ENCODE measurements at places on chromosomes 5 and 9.

DNA sequence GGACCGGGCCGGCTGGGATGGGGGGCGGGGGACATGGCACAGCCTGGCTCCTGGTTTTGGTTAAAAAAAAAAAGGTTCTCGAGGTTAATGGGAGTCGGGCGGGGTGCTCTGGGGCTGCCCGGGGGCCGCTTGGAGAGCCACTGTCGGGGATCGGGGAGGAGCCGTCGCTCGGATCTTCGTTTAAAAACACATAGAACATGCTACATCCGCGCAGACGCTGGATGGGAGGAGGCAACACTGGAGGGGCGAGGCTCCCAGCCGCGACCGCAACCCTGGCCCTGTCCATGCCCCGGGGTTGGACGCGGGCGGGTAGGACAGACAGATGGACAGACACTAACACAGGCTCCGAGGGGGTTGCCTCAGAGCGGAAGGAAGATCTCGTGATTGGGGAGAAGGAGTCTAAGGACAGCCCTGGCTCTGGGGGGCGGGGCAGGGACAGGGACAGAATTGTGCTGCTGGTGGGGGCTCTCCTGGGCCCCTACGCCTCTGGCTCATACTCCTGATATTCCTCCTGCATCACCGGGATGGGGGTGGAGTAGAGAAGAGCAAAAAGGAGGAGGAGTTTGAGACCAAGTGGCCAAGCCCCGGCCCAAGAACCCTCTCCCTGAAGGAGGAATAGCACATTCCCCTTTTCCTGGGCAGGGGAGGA is 9.9 kb downstream of the SNCB start:
- DNase-seq, result no peak

DNA sequence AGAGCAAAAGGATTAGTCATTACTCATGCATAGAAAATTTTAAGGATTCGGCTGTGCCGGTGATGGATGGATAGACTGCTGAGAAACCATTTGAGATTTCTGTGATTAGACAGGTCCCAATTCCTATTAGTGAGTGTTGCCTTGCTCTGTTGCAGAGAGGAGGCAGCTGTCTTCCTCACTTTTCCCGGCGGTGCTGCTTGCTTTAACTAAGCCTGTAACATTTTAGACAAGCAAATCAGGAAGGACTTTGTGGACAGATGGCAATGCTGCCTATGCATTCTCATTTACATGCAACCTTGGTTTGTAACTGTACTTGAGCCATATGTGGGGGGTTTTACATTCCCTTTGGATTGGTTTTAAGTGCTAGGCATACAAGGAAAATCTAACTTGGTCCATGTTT is 1176.3 kb downstream of the CDH18 start:
- no peak for DNase-seq

- DNase-seq, result no peak
Measured at GRCh38 chr9:131714161-131714646, 25.7 kb downstream of the RAPGEF1 start.

GRCh38 chr5:102625928-102626327 is 127.1 kb upstream of the SLCO6A1 start:
- DNase-seq, result no peak

- DNase-seq, result no peak
Measured at GRCh38 chr5:122394284-122394930, 82.4 kb downstream of the SNCAIP start.

DNA sequence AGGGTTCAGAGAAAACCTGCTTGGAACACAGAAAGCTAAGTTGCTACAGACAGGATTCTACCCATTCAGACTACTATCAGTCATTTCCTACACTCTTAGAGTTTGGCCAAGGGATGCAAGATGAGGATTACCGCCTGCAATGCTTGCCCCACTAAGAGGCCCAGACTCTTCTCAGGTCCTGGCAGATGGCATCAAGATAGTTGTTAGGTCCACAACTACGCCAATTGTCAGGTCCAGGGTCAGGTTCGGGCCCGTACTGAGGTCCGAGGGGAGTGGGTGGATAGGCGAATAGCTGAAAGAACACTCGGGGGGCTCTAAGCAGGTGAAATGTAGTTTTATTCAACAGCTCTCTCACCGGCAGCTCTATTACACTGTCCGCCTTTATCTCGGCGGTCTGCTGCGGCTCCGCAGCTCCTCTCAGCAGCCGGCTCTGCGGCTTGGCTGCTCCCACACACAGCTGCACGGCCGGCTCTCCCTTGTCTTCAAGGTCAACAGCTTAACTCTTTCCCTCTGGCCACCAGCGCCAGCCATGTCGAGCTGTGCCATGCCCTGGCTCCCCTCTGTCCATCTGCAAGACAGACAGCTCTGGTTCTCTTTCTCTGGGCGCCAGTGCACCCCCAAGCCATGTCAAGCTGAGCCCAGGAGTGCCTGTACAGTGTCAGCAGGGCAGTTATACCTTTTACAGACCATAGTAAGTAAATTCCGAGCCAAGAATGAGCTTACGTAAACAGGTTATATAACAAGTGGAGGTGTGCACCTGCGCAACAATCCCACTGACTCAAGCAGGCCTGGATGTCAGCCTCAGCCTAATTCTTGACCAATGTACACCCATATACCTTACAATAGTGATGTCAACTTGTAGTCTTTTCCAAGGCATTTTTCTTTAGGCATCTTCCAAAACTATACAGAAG is 24.0 kb downstream of the ENC1 start:
- no peak for DNase-seq

- no peak for DNase-seq
Measured at GRCh38 chr5:152593388-152593787, 188.3 kb upstream of the NMUR2 start.

GRCh38 chr9:75233011-75233410 is 144.7 kb downstream of the OSTF1 start:
- DNase-seq, result no peak

- no peak for DNase-seq
Measured at GRCh38 chr5:88952996-88953643, 70.1 kb upstream of the MEF2C start.

GRCh38 chr5:90345684-90346083 is 63.9 kb downstream of the CETN3 start:
- DNase-seq, result no peak

DNA sequence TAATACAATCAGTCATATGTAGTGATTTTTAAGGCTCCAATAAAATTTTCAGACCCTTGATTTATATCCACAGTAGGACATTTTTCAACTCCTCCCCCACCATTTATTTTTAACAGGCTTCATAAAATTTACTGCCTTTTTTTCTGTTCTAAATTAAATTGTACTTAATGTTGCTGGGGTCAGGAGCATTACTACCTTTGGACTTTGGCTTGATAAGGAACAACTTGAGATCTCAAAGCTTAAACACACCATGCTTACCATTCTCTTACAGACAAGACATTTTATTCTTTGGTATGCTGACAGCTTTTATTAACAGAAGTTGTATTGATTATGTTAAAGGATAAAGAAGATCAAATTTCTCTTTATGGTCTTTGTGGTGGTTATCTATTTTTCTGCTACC is 30.5 kb downstream of the TRPM3 start:
- DNase-seq, result no peak

GRCh38 chr5:135032999-135033861 is 798 bp downstream of the PITX1 start:
- no peak for DNase-seq

DNA sequence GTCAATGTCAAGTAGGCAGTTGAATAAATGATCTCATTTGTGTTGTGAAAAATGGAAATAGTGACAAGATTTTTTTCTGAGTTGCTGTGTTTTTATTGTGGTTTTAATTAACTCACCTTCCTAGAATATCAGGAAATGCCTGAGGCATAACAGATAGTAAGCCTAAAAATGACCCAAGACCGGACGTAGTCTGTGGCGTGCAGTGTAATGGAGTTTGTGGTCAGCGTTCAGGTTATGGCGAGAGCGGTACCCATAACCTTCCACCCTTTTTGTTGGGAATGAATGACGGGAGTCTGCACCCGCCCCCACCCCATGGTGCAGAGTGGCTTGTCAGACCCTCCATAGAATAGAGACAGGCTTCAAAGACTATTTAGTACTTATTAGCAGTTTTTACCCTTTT is 119.3 kb downstream of the GALNT10 start:
- no peak for DNase-seq

DNA sequence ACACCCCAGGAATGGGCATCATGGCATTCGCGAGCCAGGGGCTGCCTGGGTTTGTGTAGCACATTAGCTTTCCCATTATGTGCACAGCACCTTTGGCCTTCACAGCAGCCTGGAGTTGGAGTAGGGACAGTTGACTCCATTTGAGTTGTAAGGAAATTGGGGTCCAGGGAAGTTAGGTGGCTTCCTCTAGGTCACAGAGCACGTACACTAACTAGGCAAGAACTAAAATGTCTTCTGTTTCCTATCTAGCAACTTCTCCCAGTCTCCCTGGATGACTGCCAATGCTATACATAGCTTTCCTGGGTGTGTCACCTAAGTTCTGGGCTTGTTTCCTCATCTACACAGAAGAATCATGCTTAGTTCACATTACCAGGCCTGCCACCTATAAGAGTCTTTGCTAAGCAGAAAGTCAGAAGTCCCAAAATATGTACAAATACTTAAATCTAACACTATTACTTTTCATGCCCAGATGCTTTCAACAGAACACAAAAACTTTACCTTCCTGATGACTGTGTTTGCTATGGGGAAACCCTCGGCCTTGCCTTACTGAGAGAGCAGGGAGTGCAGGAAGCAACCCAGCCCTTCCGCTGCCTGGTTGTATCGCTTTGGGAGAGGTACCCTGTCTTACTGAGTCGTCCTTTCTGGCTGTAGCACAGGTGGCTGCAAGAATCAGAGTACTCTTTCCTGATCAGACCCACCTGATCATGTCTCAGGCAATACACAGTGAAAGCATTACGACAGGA is 12.0 kb downstream of the MACROH2A1 start:
- no peak for DNase-seq

GRCh38 chr9:757246-757881 is 84.1 kb upstream of the DMRT1 start:
- DNase-seq, result no peak

DNA sequence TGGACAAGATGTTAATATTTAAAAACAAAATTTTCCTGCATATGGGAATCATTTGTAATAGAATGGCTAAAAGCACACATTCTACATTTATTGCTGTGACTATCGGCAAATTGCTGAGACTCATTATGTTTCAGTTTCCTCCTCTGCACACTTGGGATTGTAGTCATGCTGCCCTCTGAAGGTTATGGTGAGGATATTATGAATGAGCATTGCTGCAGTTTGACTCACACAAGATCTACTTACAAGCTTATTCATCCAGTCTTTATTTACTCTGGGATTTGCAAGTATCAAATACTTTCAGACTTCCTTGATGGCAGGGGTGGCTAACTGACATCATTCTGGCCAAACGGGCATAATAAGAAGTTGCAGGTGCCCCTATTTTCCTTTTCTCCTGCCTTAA is 9.5 kb upstream of the NFIL3 start:
- no peak for DNase-seq

DNA sequence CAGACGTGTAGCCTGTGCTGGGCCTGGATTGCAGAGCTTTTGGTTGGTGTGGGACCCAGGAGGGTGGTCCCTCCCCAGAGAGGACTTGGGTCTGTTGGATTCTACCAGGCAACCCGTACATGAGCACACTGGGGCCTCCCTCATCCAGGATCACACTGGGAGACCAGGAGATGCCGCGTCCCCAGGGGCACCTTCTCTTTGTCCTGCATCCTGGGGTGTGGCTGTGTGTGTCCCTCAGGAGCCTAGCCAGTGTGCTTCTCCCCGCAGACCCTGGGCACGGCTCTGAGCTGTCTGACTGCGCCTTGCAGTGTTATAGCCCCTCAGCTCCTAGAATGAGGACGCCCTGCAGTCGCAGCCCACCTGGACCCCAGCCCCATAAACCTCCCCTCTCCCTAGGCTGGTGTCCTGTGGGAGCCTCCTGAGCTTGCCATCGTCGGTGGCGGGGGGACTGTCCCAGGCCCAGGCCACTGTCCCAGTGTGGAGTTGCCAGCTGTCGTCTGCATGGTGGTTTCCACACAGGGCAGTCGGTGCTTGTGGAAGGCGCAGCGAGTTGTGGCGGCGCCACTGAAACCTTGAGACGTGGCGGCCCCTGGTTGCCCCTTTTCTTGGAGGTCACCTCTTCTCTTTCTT is 27.6 kb downstream of the CEP72 start:
- no peak for DNase-seq

- DNase-seq, result no peak
Measured at GRCh38 chr5:39775797-39776365, 351.1 kb upstream of the DAB2 start.

GRCh38 chr9:37914701-37915358 is 10.9 kb upstream of the SLC25A51 start:
- DNase-seq, result no peak

- no peak for DNase-seq
Measured at GRCh38 chr5:120252839-120253238, 211.3 kb upstream of the PRR16 start.

- DNase-seq, result no peak
Measured at GRCh38 chr9:107874591-107875369, 385.2 kb upstream of the KLF4 start.

DNA sequence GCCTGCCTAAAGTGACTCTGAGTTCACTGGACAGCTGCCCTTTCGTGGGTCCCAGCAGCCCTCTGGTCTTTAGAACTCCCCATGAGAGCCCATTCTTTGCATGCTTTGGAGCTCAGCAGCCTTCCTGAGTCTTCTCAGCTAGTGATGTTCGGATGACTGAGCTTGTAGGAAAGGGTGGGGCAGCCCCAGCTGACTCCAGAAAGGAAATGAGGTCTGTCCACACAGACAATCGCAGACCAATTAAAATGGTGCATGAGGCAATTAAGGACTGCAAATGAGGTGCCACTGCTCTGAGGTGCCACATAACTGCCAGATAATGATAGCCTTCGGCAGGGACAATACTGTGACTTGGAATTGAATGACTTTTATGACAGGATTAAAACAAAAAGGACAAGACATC is 25.4 kb upstream of the TOMM5 start:
- no peak for DNase-seq

DNA sequence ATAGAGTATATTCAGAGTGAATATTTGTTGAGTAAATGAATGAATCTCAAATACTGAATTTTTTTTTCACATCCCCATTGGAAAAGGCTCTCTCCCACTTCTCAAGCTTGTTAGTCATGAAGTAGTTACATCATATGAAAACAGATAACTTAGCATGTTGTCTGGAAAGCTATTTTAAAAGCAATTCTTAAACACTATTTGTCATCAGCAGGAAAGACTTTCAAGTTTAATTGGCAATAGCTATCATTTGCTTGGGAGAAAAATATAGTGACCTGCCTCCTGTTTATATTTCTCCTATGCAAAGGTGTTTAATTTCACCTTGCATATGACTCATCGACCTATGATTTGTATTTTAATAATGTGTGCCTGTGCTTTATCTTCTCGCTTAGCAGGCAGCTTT is 499.8 kb upstream of the GRIA1 start:
- no peak for DNase-seq

- no peak for DNase-seq
Measured at GRCh38 chr5:111461255-111461671, 51.1 kb downstream of the STARD4 start.

- DNase-seq, result no peak
Measured at GRCh38 chr5:175520321-175520720, 42.0 kb downstream of the SFXN1 start.

- no peak for DNase-seq
Measured at GRCh38 chr5:168881427-168882149, 302.4 kb upstream of the PANK3 start.

GRCh38 chr5:34905564-34905963 is 9.7 kb downstream of the RAD1 start:
- no peak for DNase-seq

Data from breast epithelium (tissue), 4 donors.